ENCODE measurements at places on chromosomes 16 and 17.

DNA sequence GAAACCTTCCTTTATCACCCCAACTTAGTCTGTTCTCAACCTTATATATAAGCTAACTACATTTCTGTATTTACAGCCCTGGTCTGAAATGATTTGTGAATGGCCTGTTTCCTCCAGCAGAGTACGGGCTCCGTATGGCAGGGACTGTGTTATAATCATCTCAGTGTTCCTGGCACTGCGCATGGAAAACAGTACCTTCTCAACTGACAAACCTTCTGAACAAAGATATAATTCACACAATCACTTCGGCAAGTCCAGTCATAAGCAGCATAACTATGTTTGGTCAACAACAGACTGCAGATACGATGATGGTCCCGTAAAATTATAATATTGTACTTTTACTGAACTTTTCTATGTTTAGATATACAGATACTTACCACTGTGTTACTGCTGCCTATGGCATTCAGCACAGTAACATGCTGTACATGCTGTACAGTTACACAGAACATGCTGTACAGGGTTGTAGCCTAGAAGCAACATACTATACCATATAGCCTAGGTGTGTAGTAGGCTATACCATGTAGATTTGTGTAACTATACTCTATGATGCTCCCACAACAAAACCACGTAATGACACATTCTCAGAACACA is 30.0 kb downstream of the ANKFY1 start:
- no peak for DNase-seq

DNA sequence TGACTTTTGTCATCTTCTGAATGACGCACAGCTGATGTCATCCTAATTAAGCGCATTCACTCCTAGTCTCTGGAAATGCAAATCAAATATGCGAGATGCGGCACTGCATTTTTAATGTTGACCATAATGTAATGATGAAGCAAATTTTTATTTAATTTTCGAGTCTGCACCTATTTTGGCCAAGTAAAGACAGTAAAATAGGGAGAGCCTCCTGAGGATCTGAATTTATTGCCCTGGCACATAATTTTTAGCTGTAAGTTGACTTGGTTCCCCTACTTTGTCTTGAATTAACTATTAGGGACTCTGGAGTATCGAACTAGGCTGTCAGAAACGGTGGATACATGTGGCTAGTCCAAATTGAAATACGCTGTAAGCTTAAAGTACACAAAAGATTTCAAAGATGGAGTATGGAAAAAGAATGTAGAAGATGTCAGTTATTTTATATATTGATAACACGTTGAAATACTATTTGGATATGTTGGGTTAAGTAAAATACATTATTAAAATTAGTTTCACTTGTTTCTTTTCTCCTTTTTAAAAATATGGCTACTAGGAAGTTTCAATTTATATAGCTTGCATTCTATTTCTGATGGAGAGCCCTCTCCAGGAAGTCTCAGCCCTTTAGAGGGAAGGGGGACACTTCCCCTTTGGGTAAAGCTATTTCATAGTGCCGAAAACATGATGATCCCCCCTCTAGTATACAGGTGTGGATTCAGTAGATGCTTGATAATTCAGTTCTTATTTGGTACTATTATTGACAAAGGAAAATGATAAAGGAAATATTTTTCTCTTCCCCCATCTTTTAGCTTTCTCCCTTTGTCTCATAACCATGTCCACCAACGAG is 991 bp downstream of the KPNA2 start:
- no peak for DNase-seq

GRCh38 chr17:74916851-74917199 is 6.2 kb downstream of the USH1G start:
- no peak for DNase-seq

- no peak for DNase-seq
Measured at GRCh38 chr16:71927383-71927782, 32.1 kb downstream of the IST1 start.

GRCh38 chr16:61412562-61412961 is 623.7 kb downstream of the CDH8 start:
- no peak for DNase-seq

- no peak for DNase-seq
Measured at GRCh38 chr17:72982680-72983079, 109.8 kb downstream of the SLC39A11 start.

GRCh38 chr17:47855737-47856136 is 4.8 kb upstream of the SP6 start:
- DNase-seq, result no peak

DNA sequence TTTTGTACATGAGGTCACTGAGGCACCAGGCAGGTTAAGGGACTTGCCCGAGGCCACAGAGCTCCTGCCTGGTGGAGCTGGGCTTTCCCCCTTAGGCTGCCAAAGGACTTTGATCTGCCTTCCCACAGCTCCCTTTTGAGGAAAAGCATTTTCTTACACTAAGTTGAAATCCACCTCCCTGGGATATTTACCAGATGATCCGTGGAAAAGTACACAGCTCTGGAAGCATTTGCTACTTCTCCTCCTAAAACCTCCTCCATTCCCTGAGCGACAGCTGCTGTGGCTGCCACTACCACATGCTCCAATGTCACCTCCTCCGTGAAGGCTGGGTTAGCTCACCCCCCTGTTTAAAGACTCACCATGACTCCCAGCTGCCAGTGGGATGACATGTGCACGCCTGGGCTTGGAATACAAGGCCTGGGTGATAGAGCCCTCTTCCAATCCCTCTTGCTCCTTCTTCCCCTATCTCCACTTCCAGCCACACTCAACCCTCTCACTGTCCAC is 1.2 kb upstream of the MPRIP start:
- no peak for DNase-seq

DNA sequence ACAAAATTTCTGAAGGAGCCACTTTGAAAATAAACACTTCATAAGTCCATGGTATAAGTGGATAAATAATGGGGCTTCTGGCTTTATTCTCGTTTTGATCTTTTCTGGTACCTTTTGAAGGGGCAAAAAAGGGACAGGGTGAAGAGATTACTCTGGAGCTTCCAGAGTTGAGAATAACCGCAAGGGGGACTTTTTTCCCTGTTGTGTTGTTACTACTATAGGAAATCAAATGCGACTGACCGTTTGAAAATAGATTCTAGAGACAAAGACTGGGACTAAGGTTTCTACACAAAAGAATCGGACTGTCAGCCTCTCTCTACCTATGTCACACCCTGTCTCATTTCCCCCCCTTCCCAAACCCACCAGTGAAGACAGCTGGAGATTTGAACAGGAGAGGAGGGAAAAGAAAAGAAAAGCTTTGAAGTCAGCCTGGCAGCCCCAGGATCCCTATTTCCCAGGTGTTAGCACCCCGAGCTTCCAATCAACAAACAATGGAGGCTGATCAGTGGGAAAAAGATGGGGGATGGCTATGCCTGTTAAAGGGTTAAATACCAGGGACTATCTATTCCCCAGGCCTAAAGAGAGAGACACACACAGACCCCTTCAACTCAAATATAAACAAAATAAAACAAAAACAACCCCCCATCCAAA is 8.4 kb downstream of the HOXB4 start:
- DNase-seq, result no peak

GRCh38 chr17:71777048-71777640 is 343.7 kb upstream of the SOX9 start:
- DNase-seq, result no peak

GRCh38 chr17:17109256-17109655 is 67.0 kb downstream of the MPRIP start:
- DNase-seq, result no peak

DNA sequence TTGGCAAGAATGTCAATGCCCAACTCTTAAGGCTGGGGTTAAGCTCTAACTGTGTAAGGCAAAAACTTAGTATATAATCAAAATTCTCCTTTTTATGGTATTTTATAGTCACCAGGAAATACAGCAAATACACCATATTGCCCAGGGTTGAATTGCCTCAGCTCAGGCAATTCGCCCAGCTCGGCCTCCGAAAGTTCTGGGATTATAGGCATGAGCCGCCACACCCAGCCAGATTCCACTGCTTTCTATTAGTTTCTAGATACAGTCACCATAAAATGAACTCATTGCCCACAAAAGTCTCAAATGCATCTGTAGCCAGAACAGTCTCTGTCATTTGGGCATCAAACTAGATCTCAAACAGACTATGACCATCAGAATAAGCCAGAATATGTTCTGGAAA is 238.7 kb upstream of the TOX3 start:
- DNase-seq, result no peak

DNA sequence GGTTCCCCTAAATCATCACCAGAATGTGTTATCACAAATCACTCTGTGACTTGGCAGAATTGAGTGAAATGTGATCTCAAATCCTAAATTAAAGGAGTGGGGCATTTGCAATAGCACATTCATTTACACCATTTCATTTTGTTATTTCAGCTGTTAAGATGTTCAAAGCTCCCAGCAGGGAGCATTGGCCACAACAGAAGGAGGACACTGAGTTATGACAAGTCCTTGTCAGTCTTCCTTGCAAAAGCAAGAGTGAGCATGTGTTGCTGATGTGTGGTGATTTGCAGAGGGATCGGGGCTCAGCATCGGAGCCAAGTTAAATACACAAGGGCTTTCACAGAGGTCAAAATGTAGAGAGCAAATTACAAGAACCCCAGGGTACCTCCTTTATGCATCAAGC is 372.2 kb upstream of the CDH5 start:
- no peak for DNase-seq

DNA sequence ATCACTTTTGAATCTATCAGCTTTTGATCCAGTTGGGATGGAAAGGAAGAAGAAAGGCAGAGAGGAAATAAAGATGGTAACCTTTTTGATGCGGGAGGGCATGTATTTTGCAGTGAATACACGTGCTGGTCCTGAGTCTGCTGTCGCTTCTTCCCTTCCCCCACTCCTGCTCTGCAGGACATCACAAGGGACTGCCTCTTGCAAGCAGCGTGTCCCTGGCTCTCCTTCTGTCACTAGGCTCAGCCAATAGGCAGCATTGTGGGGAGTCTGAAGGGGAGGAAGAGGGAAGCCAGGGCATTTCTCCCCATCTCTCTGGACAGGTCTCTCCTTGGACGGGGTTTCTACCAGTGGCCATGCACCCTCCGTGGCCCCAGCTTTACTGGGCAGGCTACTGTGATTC is 15.7 kb upstream of the WFDC1 start:
- DNase-seq, result no peak

DNA sequence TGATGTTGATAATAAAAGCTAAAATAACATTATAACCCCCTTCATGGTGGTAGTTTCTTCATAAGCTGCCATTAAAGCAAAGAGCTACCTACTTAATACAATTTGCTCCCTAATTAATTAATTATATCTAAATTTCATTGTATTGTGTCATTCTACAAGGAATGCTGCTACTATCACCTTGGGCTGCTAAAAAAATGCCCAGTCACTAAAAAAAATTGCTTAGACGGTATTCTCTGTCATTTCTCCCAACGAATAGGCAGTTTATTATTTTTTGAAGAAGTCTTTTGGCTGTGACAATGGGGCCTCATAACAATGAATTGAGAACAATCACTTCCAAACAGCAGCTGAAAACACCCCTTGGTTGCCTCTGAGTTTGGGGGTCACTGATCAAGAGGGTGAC is 59.5 kb downstream of the XYLT1 start:
- no peak for DNase-seq

- DNase-seq, result no peak
Measured at GRCh38 chr17:78248051-78248914, 16.9 kb downstream of the TMEM235 start.

- DNase-seq, result no peak
Measured at GRCh38 chr17:49887086-49887743, 39.3 kb upstream of the TAC4 start.

DNA sequence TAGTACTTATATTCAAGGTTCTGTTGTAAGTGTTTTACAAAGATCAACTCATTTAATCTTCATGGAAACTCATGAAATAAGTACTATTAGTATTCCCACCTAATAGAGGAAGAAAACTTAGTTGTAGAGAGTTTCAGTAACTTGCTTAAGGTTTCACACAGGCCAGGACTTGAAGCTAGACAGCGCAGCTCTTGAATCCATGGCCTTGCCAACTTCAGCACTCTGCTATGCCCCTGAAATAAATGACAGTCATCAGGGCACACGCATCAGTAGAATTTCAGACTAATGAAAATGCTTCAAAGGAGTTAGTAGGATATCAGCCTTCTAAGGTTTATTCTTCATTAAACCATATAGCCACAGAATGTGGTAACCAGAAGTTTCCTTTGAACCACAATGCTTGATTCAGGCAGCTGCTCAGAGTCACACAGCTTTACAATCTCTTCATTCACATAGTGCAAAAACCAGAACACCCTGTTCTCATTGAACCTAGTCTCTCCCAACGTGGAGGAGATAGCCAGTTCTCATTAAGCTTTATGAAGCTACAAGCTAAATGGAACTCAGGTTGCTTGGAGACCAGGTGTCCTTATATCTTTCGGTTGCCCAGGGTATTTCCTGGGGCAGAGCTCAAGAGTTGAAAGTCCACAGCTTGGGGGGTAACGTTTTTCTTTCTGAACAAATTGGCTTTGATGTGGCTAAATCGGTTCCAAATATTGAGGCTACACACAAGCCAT is 39.7 kb downstream of the KCNJ2 start:
- DNase-seq, result no peak

DNA sequence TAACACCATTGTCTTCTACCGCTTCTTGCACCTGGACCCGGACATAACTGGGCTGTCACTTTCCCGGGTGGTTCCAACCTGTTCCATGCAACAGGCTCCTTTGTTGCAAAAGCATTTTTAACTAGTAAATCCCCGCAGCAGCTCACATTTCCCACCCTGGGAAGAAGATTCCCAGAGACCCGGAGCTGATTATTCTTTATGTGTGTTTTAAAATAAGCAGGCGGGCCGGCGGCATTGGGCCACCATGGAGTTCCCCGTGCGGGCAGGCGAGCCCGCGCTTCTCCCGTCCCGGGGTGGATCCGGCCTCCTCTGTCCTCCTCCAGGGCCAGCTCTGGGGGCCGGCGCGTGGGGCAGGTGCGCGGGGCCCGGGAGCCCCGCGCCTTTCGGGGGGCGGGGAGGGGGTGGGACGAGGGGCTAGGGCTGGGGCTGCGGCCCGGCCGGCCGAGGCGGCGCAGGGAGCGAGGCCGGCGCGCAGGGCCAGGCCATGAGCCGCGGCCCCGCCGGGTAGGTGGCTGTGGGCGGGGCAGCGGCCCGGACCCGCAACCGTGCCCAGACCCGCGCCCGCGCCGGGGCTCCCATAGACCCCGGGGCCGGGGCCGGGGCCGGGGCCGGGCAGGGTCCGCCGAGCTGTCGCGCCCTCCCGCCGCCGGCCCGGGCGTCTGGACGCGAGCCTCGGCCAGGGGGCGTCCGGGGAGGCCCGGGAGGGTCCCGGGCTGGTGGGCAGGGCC is 1.7 kb downstream of the CRAMP1 start:
- no peak for DNase-seq

DNA sequence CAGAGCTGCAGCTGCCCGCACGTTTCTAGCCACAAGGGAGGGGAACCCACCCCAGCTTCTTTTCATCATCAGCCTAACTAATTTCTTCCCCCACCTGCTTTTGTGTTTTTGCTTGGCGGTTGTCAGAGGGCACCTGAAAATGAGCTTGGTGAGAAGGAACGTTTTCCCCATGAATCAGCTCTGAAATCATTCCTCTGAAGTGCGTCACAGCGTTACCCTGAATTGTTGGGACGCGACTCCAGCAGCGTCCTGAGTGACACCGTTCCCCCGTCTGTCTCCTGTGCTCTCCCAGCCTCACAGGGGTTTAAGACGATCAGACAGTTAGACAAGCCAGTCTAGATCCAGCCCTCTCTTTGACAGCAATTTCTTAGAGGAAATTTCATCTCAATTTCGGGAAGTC is 722.9 kb upstream of the EEF2KMT start:
- DNase-seq, result no peak

- DNase-seq, result no peak
Measured at GRCh38 chr16:17877821-17878360, 407.1 kb upstream of the XYLT1 start.

- no peak for DNase-seq
Measured at GRCh38 chr17:83116311-83116771, 36.9 kb downstream of the METRNL start.

GRCh38 chr16:66050991-66051390 is 315.5 kb upstream of the CDH5 start:
- no peak for DNase-seq

Measured in effector memory CD4-positive, alpha-beta T cell (primary cell).